ENCODE measurements at places on chromosomes 4 and X. TPM values are rescaled to one million over a fixed set of nuclear protein-coding genes. Genes with fewer than 3 reads are reported as not detected.
A peak's percentile ranks its signal among the peaks of the same experiment; 100 is the strongest.

DNA sequence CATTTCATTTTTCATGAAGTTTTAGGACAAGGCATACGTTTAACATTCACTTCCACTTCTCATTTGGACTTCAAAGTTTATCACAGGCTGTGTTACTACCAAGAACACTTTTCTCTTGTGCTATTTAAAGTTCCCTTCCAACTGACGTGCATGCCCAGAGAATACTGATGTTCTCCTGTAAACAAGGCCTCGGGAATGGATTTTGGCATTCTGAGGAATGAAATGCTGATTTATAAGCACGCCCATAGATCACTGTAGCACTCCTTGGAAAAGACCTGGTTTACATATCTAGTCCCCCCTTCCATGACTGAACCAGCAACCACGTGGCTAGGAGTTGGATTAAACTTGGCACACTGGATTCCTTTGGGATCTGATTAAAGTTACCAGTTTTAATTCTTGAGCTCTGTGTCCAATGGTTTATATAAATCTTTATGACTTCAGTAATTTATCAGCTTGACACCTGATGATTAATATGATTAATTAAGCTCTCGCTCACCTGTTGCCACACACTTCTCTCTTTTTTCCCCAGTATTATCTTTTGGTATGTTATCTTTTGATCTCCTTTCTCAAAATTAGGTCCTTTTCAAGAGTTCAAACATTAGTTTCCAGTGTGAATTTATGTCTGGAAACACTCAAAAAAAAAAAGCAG, 122.4 kb upstream of the HAND2 start:
- peak; percentile 7 for DNase-seq

- peak; percentile 67 for DNase-seq
Observed at GRCh38 chr4:3145234-3145924, 70.9 kb downstream of the HTT start.

- peak; percentile 40 for DNase-seq
Observed at GRCh38 chr4:113078066-113078465, 28.6 kb downstream of the ANK2 start.

DNA sequence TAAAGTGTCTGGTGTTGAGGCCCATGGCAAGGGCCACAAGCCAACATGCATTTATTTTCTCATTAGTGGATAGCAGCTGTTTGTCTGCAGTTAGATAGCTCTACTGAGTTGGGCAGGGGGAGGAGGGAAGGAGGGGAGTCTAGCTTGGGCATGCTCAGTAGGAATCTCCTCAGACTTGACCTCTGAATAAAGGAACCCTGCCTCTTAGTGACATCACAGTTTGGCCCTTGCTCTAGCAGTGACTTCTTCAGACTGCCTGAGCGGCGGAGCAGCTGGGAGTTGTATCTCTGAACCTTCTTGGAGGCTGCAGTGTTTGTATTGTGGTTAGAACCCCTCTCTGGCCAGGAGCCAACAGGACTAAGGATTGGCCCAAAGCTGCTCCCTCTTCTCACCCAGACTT, 57.4 kb downstream of the BCORL1 start:
- no peak for DNase-seq

- no peak for DNase-seq
Observed at GRCh38 chr4:105871997-105872396, 23.3 kb upstream of the NPNT start.

- no peak for DNase-seq
Observed at GRCh38 chr4:41264212-41264611, 7.5 kb downstream of the UCHL1 start.

GRCh38 chr4:118087366-118087765, 53.1 kb downstream of the NDST3 start:
- DNase-seq = no peak

DNA sequence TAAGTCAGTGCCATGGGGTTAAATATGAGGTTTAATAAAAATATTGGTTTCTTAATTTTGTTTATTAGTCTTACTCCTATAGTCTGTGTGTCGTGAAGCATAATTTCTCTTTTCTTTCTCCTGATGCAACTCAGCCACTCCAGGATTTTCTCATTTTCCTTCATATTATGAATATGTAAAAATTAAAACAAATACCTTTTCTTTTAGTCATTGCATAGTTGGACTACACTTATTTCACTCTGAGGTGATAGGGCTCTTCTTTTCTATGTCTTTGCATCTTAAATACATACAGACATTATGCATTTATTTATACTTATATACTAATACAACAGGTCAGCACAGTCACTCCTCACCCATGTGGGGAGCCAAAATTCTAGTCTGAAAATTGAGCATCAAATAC, 19.1 kb downstream of the GALNT7 start:
- DNase-seq = no peak

DNA sequence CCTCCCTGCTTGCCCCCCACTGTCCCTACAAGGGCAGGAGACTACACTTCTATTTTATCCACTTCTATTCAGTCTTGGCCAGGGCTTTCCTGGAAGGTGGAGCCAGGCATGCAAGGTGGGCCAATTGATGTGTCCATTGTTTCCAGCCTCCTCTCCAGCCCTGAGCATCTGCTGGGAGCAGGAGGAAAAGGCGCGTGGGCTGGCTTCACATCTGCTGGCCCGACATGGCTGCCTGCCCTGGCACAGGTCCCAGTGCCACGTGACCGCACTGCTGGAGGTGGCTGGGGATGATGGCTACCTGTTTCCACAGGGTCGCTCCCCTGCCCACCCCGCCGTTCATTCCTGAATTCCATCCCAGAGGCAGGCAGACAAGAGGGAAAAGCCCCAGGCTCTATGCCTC, 247.7 kb downstream of the AFAP1 start:
- DNase-seq = peak; percentile 41

- no peak for DNase-seq
Observed at GRCh38 chr4:166335256-166335938, 462.4 kb downstream of the TLL1 start.

- DNase-seq = peak; percentile 20
Observed at GRCh38 chr4:5034206-5034605, 14.9 kb upstream of the CYTL1 start.

GRCh38 chr4:113288696-113289095, 239.2 kb downstream of the ANK2 start:
- no peak for DNase-seq

- DNase-seq = no peak
Observed at GRCh38 chrX:134246282-134246681, 9.3 kb downstream of the CCDC160 start.

DNA sequence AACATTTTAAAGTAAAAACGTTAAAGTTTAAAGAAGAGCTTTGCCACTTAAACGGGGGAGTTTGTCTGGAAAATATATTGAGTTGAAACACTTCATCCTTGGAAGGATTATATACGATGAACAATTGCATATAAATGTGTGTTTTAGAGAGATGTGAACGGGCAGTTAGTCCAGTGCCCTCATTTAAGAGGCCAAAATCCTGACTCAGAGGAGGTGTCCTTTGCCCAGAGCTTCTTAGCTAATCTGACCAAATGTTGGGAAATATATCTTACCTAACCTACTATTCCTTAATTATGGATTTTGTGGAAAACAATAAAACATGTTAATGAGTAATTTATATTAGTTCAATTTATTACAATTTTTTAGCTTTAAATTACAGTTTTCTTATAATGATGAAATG, 327.2 kb upstream of the DIPK2B start:
- DNase-seq = no peak

- peak; percentile 27 for DNase-seq
Observed at GRCh38 chr4:188941524-188942119, 802.4 kb downstream of the TRIML1 start.

DNA sequence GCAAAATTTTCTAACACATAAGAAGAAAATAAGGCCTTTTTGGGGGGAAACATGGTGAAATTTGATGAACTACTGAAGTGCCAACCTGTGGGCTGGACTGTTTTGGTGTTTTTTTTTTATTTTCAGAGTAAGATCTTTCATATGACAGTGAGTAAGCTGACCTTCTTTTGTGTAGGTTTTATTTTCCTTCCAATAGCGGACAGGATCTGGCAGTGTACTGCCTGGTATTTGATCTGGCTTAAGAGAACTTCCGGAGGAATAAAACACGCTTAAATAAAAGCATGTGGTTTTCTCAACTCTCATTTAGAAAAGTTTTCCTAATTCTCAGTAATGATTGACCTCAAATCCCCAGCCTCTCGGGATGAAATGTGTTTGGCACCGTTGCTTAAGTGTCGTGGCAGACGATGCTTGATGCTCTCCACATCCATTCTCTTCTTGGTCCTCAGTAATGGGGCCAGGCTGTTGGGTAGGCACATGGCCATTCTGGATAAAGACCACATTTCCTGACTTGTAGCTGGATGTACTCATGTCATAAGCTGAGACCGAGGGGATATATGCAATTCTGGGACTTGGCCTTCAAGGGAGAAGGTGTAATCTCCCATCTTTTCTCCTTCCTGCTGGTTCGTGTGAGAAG, 65.6 kb upstream of the PDLIM3 start:
- DNase-seq = no peak

DNA sequence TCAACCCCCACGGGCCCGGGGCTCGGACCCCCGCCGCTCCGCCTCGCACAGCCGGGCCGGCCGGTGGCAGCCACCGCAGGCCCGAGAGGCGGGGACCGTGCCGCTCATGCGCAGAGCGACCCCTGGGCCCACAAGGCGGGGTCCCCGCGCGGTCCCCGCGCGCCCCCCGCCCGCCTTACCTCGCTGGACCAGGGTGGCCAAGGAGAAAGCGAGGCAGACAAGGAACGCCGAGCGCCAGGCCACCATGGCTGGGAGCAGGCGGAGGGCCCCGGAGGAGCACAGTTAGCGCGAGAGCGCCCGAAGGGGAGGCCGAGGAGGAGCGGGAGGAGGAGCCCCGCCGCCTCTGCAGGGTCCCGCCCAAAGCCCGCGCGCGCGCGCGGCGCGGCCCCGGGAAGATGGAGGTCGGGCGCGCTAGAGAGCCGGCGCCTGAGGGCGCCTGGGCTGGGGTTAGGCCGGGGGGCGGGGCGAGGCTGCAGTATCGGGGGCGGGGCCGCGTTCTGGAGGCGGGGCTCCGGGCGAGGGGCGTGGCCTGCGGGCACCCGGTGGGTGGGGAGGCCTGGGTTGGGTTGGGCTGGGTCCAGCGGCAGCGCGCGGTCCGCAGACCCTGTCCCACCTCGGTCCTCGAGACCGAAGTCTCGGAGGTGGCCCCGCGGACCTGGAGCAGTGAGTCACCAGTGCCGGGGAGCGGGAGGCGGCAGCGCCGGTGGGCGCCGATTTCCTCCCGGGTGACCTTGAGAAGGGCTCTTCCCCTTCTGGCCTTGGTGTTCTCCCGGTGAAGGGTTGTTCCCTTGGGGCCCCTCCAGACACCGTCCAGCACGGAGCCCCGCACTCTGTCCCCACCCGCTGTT, at the start of gene CD99L2:
Gene CD99L2, minus strand, starts transcription at position 326 of the 848 bp plus-strand sequence. Its CDS starts 80 bp downstream, at position 246.
- peak; percentile 92 for DNase-seq

Gene PCSK1N
- polyA plus RNA-seq = 267 TPM

Gene TBC1D19
- polyA plus RNA-seq = 7.4 TPM

Gene XAGE1A
- polyA plus RNA-seq = not detected

Gene CFAP47
- not detected for polyA plus RNA-seq

Gene UCP1
- not detected for polyA plus RNA-seq

Gene OTUD6A
- not detected for polyA plus RNA-seq

Gene KLB
- polyA plus RNA-seq = not detected

Gene TTC29
- not detected for polyA plus RNA-seq

Gene TAPT1
- 36.0 TPM for polyA plus RNA-seq

Gene LRRC66
- polyA plus RNA-seq = 0.24 TPM

Gene EMD
- polyA plus RNA-seq = 111 TPM

Gene IRS4
- not detected for polyA plus RNA-seq

Gene NHS
- polyA plus RNA-seq = 1.7 TPM

Gene XK
- polyA plus RNA-seq = 1.1 TPM

Gene RPS6KA6
- polyA plus RNA-seq = 2.1 TPM
